ENCODE measurements at places on chromosomes 7 and 10.
A peak's percentile ranks its signal among the peaks of the same experiment; 100 is the strongest.

- DNase-seq, result no peak
Observed at GRCh38 chr7:11616466-11616865, 215.5 kb downstream of the THSD7A start.

DNA sequence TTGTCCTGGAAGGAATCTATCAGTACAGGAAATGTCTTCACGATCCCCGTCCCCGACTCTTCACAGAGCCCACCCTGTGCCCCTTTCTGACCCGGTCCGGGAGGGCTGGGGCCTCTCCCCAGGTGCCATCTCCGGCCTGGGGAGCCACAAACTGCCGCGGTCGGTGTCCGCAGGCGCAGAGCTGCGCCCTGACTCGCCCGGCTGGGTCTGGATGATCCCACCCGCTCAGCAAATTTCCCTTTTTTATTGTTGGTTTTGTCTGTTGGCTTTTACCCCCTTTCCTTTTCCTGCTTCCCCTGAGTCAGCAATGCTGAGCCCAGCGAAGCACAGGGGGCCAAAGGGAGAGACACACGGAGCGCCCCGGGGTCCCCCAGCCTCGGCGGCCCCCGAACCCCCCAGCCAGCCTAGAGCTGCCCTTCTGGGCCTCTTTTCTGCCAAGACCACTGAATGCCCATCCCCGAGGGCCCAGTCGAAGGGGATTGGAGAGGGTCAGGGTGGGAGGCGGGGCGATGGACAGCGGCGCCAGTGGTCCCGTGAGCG is 30.9 kb downstream of the LEP start:
- DNase-seq, result no peak

DNA sequence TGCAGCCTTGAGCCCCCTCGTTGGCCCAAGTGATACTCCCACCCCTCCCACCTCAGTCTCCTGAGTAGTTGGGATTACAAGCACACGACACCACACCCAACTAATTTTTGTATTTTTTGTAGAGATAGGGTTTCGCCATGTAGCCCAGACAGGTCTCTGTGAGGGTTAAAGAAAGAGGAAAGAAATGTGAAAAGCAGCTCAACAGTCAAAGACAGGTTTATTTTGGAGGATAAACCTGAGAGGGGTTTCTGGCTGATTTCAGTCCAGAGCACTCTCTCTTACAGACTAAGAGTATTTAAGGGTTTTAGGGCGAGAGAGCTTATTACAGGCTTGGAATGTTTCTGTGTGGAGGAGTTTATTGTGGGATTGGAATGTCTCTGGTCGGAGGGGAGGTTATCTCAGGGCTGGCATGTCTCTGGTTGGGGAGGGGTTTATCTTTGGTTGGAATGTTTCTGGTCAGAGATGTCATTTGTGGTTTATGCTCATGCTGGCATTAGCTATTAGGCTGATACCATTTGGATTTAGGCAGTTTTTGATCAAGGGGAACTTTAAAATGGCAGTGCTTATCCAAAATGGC is 26.1 kb upstream of the SNX10 start:
- no peak for DNase-seq

DNA sequence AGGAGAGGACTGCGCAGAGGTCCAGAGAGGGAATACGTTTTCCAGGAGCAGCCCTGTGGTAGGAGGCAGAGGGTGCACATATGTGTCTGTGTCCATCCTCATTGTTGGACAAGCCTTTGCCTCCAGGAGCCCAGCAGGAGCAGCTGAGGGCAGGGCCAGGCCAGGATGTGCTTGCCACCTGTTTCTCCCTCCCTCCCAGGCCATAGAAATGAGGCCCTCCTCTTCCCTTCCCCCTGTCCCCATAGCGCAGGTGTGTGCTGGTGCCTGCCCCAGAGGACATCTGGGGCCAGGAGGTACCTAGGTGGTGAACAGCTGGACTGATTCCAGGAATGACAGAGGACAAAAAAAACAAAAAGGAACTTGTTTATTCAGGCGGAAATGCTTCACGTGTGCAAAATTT is 10.5 kb upstream of the CXCL12 start:
- peak; percentile 10 for DNase-seq

GRCh38 chr10:1364151-1364910 is 308.1 kb downstream of the WDR37 start:
- no peak for DNase-seq

GRCh38 chr7:1229956-1230355 is 2.7 kb upstream of the UNCX start:
- no peak for DNase-seq

- DNase-seq, result no peak
Observed at GRCh38 chr10:119315128-119316001, 108.0 kb downstream of the GRK5 start.

DNA sequence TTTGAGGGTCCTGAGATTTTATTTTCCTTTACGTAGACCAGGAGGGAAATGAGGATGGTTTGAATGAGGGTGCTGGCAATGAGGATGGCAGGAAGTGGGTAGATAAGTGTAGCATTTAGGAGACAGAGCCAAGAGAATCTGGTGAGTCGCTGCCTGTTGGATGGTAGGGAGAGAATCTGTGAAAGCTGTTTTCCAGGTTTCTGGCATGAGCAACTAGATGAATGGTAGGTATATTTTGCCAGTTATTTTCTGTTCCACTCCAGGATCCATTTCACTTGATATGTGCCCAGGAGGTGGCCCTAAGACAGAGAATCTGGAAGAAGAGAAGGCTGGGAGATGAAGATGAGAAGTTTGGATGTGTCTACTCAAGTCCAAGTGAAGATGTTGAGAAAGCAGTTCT is 63.3 kb upstream of the VIPR2 start:
- no peak for DNase-seq

GRCh38 chr10:61623161-61623560 is 39.6 kb upstream of the CABCOCO1 start:
- no peak for DNase-seq

DNA sequence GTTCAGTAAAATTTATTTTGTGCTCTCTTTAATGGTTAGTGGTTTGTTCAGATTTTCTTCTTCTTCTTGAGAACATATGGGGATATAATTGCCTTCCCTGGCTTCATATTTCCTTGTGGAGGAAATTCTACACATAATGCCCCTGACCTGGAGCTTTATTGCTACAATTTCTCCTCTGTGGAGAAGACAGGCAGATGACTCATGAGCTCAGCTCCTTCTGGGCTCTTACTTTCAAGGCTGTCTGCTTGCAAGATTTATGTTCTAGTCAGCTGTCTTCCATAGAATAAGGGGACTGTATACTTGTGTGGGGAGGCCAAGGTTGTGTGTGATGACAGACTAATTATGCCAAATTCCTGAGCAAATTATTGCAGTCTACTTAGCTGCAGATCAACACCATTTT is 1.6 kb downstream of the LRRD1 start:
- DNase-seq, result no peak

GRCh38 chr7:43700059-43700501 is 29.2 kb downstream of the COA1 start:
- no peak for DNase-seq
